Head of caudate nucleus (tissue), 42 donors: ENCODE measurements at places on chromosomes 7 and 10.
A peak's percentile ranks its signal among the peaks of the same experiment; 100 is the strongest.

GRCh38 chr7:2688409-2689342, 674 bp downstream of the AMZ1 start:
- peak; percentile 67 for DNase-seq

DNA sequence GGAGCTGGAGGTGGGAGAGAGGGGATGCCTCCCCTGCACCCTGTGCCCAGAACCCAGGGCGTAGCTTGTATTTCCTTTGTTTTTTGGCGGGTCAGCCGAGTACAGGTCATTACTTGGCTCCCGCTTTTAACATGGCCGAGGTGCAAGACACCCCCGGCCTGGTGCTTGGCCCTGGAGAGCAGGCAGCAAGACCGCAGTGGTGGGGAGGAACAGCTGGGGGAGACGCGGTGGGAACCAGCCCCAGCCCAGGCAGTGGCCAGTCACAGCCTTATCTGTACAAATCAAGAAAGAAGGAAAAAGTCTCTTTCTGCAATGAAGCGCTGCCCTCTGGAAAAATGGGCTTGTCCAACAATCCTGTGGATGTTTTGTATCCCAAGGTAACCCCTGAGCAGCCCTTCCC, 99.1 kb downstream of the TAX1BP1 start:
- DNase-seq: no peak

DNA sequence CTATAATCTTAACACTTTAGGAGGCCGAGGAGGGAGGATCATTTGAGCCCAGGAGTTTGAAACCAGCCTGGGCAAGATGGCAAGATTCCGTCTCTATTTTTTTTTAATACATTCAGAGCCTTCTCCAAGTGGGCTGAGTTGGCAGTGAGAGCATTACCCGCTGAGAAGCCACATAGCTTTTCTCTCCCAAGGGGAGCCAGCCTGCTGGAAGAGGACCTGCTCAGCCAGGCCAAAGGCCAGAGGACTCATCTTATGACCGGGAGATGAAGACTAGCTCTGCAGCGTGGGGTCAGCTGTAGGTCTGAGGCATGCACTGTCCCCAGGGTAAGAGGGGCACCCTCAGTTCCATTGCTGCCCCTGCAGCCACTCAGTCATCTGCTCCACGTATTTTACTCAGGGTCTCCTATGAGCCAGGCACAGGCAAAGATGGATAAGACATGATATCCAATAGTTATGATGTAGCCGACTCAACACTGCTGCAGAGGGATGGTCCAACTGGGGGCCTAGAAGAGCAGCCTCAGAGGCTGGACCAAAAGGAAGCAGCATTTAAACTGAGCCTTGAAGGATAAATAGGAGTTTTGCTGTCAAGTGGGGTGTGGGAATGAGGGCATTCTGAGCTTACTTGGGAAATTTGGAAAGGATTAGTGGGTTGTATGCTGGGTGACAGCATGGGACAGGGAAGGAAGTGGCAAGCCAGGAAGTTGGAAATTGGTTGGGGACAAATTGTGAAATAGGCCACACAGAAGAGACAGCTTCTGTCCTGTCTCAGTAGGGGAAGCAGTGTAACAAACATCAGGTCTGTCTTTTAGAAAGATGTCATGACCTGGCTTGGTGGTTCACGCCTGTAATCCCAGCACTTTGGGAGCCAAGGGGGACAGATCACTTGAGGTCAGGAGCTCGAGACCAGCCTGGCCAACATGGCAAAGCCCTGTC, 1.6 kb upstream of the MARVELD1 start:
- no peak for DNase-seq

DNA sequence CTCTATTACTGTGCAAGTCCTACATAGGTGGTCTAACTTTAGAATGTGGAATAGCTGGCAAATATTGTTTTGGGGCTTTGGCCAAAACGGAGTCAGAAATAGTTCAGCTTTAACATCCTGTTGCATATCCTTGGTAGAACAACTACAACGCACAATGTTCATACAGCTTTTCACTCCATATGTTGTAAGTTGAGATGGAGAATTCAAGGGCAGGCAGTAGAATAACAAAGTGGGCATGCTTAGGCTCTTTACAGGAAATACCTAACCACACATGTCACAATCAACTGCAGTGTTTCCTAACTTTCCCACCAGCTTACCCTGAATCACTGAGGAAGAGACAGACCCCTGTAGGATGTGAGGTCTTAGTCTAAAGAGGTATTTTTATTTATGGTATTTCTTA, 122.3 kb downstream of the PPP1R3A start:
- no peak for DNase-seq

GRCh38 chr10:120600871-120601649, 144.0 kb downstream of the PLPP4 start:
- DNase-seq: no peak

DNA sequence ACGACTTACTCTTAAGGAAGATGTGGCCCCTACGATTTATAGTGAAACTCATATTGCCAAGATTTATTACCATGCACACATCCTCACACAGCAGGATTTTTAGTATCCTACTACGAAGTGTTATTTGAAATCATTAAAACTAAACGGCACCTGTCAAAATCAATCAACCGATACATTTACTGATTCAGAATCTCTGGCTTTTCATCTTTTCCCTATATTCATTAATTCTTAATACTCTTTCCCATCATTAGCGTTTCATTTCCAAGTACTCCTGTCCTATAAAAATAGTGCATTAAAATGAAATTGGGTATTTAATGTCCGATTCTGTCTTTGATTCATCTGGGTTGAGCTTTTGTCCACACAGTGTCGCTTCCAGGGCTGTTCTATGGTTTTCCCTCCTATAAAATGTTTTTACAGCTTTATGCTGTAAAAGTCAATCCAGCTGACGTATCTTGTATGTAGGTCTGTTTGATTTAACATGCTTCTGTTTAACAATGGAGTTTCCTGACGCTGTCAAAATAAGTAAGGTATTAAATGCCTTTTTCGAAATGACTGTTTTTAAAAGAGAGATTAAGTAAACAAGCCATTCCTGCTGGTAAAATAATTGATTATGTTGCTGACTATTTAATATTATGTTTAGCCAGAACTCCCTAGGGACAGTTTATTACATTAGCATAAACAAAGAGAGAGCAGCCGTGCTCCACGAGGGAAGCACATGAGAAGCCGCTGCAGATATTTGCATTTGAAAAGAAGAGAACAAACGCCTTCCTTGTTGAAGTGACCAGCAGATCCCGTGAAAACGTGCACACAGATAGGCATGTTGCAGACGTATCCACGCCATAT, 22.3 kb upstream of the SFMBT2 start:
- DNase-seq: no peak

- no peak for DNase-seq
Measured at GRCh38 chr7:3559278-3559677, 258.2 kb downstream of the SDK1 start.

DNA sequence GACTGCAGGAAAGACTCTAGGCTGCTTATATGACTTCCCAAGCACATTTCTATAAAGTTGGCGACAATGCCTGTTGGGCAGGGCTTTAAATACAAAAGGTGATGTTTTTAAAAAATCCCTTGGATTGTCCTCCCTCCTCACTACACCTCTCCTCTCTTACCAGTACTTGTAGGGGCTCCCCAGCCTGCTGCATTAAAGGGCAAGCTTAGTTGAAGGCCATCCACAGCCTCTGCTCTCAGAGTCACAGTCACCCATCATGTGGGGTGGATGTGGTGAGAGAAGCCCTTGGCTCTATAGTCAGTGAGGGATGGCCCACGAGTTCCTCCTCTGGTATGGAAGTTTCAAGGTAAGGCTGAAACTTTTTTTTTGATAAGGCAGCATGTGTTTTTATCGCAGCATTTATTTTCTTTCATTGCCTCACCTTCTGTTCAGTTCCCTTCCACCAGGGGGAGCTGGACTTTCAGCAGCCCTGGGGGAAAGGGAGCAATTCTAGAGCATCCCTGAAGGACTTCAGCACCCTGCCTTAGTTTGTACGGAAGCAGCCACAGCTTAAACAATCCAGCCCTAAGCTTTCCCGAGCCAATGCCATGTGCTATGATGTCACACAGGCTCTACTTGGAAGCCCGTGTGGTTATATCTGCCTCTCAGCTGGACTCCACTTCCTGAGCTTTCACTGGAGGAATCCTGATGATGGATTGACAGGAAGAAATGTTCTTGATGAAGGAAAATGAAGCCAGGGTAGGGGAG, 131.9 kb downstream of the CALCR start:
- DNase-seq: no peak

- DNase-seq: peak; percentile 30
Measured at GRCh38 chr7:129468087-129468486, 33.9 kb downstream of the STRIP2 start.

DNA sequence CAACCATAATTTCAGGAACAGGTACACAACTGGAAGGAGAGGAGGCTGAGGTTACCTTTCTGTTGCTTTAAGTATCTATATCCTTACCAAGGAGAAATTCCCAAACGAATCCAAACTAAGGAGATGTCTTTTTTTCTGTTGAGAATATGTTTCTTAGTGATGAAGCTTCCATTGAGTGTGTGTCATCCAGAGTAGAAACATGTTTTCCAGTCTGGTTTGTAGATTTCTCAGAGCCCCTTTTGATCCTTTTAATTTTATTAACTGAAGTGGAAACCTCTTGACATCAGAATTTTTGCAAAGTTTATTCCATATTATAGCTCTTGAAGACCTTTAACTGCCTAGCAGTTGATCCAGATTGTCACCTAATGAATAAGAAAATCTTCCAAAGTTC, 207.1 kb upstream of the FERD3L start:
- no peak for DNase-seq

- DNase-seq: no peak
Measured at GRCh38 chr10:10598297-10598696, 419.4 kb upstream of the CELF2 start.

GRCh38 chr10:66834802-66835201, 91.0 kb upstream of the LRRTM3 start:
- DNase-seq: no peak

DNA sequence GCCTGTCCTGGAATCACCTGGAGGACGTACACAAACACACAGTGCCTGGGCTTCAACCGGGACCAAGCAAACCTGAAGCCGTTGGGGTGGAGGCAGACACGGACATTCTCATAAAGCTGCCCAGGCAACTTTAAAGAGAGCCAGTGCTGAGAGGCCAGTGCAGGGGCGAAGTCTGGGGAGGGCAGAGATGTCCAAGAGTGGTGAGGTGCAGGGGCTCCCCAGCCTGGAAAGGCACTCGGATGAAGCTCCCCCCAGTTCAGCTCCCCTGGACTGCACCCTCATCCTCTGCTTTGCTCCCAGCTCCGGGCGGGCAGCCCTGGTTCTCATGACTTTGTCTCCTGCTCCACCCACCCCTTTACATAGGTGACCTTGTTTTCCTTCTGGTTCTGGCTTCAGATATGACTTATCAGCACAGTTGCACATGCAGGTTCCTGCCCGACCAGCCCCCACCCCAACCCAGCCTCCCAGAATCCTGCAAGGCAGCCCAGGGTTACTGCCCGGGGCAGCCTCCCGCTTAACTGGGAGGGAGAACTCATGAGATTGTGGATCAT, 60.8 kb upstream of the EEPD1 start:
- DNase-seq: no peak

DNA sequence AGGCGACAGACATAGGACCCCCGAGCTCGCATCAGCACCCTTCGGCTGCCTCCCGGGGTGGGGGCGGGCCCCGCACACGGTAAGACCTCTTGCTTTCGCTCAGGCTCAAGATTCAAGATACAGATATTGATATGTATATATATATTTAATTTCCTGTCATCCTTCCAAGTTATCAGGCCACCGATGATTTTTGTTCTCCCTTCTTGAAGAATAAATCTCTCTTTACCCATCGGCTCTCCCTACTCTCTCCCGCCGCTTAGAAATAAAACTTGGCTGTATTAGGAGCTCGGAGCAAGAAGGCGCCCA, 603 bp downstream of the ADRA2A start:
- no peak for DNase-seq

GRCh38 chr7:123712619-123713018, 36.2 kb downstream of the WASL start:
- DNase-seq: no peak

- DNase-seq: no peak
Measured at GRCh38 chr7:123615344-123615743, 13.7 kb downstream of the ASB15 start.

DNA sequence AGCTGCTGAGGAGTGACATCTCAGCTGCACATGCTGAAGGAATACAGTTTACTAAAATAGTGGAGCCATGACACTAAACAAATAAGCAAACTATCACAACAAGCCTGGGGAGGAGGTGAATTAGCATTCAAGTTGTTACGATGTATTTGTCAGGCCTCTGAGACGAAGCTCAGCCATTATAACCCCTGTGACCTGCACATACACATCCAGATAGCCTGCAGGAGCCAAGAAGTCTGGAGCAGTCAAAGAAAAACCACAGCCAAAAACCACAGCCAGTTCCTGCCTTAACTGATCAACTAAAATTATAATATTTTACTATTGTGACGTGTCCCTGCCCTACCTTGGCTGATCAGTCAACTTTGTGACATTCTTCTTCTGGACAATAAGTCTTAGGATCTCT, 68.6 kb downstream of the NSUN6 start:
- no peak for DNase-seq

DNA sequence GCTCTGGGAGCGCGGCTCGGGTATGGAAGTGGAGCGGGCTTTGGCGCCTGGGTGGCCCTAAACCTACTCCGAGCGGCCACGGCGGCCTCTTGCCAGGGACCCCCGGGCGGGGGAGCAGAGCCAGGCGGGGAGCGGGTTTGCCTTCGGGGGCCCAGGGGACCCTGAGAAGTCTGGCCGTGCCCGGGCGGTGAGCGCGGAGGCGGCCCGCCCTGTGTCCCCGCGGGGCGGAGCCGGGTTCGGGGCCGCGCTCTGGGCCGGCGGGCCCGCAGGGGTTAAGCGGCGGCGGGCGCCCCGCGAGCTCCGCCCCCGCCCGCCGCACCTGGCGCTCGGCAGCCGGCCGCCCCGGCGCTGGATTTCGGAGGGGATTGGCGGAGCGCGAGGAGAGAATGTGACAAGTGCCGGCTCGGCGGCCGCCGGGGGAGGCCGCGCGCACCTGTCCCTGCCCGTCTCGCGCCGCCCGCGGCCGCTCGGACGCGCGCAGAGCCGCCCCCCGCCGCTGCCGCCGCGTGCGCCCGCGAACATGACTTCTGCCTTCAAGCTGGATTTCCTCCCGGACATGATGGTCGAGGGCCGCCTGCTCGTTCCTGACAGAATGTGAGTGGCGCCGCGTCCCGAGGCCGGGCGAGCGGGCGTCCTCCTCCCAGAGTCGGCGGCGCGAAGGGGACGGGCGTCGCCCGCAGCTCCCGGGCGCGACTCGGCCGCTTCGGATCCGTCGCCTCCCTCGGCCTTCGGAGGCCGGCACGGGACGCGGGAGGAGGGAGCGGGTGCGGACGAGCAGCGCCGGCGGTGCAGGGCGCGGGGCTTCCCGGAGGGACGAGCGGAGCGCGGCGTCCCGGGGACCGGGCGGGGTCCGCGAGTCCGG, at the start of gene CELF2:
CELF2 (plus strand) TSS at position 303 of the 862 bp plus-strand sequence; CDS start at position 521, 218 bp downstream.
- no peak for DNase-seq
